Dorsolateral prefrontal cortex (tissue), 122 donors: ENCODE measurements at places on chromosomes 3 and 15. TPM values are rescaled to one million over a fixed set of nuclear protein-coding genes. Genes with fewer than 3 reads are reported as not detected.

SLC12A1 gene
- 1.5 TPM for total RNA-seq

STX19 gene
- not detected for total RNA-seq

VEPH1 gene
- not detected for total RNA-seq

MYH15 gene
- total RNA-seq, result 2.5 TPM

EFCAB12 gene
- total RNA-seq, result 3.0 TPM

TMEM158 gene
- total RNA-seq, result 16.0 TPM

LXN gene
- total RNA-seq, result 2.1 TPM

TTC14 gene
- 78.2 TPM for total RNA-seq

CPLX3 gene
- 5.6 TPM for total RNA-seq

C2CD4A gene
- total RNA-seq, result not detected

UROC1 gene
- total RNA-seq, result 0.11 TPM

MORF4L1 gene
- 362 TPM for total RNA-seq

FILIP1L gene
- 16.1 TPM for total RNA-seq

CTXND1 gene
- total RNA-seq, result 5.6 TPM

TM4SF18 gene
- 3.8 TPM for total RNA-seq

PCLAF gene
- not detected for total RNA-seq

NANOGP8 gene
- 3.9 TPM for total RNA-seq

CLDN11 gene
- 83.6 TPM for total RNA-seq

CFAP100 gene
- total RNA-seq, result 2.1 TPM

RASA2 gene
- 32.0 TPM for total RNA-seq

TUSC7 gene
- not detected for total RNA-seq

CCDC191 gene
- total RNA-seq, result 12.2 TPM

PIGZ gene
- 23.4 TPM for total RNA-seq

CSPG5 gene
- total RNA-seq, result 39.3 TPM

BUB1B gene
- total RNA-seq, result 0.14 TPM

LRTM1 gene
- total RNA-seq, result not detected

CP gene
- total RNA-seq, result 28.5 TPM

KLHL25 gene
- 8.9 TPM for total RNA-seq

MYO5C gene
- 12.7 TPM for total RNA-seq

C3orf20 gene
- not detected for total RNA-seq

MRAS gene
- total RNA-seq, result 203 TPM

ATP13A4 gene
- 61.5 TPM for total RNA-seq
